Stimulated activated CD8-positive, alpha-beta memory T cell treated with anti-CD3 and anti-CD28 coated beads, Interleukin-2, amount 100 ng/mL, for 1 hour (primary cell): ENCODE measurements at places on chromosomes 12 and 14.

DNA sequence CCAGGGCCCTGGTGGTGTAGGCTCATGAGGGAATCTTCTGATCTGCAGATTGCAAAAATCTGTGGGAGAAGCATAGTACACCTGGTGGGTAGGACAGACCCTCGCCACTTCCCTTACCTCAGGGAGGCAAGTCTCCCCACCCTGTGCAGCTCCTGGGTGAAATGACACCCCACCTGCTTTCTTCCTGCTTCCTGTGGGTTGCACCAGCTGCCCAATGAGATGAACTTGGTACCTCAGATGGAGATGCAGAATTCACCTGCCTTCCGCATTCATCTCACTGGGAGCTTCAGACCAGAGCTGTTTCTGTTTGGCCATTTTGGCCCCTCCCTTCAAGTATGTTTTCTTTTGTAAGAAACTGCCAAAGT, 4.7 kb downstream of the CLEC2D start:
- no peak for DNase-seq

GRCh38 chr12:14396071-14396470, 30.6 kb downstream of the ATF7IP start:
- DNase-seq, result no peak

- no peak for DNase-seq
Observed at GRCh38 chr14:99323603-99324185, 51.7 kb upstream of the BCL11B start.

- no peak for DNase-seq
Observed at GRCh38 chr12:27751386-27752047, 28.5 kb upstream of the KLHL42 start.

- no peak for DNase-seq
Observed at GRCh38 chr12:64694130-64695040, 64.8 kb downstream of the GNS start.

- no peak for DNase-seq
Observed at GRCh38 chr14:50400461-50400860, 3.8 kb upstream of the CDKL1 start.

- DNase-seq, result no peak
Observed at GRCh38 chr12:1932264-1932777, 13.9 kb upstream of the CACNA2D4 start.

GRCh38 chr14:69288011-69288771, 28.2 kb downstream of the GALNT16 start:
- DNase-seq, result no peak

DNA sequence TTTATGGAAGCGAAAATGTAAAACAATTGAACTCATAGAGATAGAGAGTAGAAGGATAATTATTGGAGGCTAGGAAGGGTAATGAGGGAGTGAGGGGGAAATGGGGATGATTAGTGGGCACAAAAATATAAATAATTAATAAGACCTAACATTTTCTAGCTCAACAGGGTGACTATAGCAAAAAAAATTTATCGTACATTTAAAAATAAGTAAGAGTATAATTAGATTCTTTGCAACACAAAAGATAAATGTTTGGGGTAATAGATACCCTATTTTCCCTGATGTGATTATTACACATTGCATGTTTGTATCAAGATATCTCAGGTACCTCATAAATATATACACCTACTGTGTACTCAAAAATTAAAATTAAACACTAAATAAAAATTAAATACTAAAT, 1070.0 kb downstream of the LRFN5 start:
- DNase-seq, result no peak
